GM23338 (cell line): ENCODE measurements at places on chromosomes 7 and 10.

GRCh38 chr7:123752534-123752933 is 3.7 kb upstream of the WASL start:
- no peak for DNase-seq

DNA sequence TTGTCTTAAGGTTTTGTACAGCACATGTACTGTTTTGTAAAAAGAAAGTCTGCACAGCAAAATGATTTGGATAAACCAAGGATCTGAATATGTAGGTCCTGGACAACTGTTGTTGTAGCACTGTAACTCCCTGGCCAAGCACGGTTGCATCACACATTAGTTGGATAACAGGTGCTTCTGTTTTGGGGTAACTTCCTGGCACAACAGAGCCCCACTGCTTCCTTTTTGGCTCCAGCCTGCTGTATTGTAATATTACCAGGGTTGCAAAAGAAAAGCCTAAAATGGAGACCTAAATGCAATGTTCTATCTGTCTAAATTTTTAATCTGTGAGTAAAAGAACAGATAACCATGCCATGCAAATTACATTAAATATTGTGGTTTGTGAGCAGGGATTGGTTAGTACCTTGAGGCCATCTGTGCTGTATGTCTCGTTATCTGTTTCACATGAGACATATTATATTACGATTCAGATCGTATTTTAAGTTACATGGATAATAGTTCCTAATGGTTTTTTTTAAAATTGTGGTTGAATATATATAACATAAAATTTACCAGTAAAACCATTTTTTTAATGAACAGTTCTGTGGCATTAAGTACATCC is 27.5 kb upstream of the WAC start:
- DNase-seq = no peak

- DNase-seq = no peak
These were observed 22.5 kb downstream of the LRRN3 start for GRCh38 chr7:111113263-111114017.

DNA sequence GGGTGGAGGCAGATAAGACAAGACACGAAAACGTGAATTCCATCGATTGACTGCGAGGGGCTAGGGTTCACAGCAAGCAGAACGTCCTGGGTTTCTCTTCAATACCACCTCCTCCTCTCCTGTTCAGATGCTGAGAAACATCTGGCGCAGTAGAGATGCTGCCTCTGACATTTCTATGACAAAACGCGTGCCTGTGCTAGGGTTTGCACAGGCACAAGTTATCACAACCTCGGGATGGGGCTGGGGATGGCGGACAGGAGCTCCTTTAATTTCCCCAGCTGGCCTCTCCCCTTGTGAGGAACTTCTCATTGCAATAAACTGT is 99.8 kb upstream of the SVIL start:
- no peak for DNase-seq

DNA sequence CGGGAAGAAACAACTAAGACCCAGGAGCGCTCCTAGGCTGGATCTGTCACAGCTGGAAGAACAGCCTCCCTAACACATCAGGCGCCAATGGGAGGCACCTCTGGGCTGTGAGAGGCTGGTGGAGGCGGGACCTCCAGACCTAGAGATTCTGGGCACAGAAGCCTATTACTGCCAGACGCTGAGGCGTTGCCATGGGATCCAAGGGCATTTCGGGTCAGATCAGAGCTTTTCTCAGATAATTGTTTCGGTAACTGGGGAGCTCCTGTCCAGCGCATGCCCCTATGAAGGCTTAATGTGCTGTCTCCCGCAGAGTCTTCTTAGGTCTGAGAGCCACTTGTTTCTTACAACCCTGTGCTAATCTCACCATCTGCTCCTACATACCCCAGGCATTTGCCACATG is 339.2 kb downstream of the ZNF716 start:
- DNase-seq = no peak

DNA sequence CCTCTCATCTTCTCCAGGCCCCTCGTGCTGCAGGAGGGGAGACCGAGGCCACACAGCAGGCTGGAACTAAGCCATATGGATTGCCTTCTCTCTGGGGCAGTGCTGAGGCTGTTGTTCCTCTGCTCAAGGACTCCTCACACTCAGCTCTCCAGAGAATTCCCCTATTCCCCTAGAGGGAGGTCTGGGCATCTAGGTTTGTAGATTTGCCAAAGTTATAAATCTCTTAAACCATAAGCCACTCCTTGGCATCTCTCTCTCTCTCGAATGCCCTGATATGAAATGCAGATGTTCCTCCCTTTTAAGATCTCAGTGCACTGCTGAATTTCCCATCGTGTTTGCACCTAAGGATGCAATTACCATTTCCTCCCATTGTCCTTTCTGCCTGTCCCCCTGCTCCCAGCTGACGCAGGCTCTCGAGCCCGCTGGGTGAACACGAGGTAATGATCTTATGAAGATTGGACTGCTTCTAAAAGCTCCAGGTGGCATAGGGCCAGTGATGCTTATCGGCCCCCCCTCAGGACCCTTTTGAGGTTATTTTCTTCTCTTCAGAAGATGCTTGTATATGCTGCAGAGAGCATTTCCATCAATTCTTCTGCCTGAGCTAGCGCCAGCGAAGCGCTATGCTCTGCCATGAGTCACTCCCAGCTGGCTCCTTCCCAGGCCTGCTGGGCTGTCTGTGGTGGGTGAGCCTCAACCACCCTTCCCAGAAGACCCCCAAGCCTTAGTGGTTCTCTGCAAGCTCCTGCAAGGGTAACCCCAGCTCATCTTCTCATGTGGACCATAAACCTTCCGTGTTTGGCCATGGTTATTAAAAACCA is 41.6 kb upstream of the AQP1 start:
- DNase-seq = no peak

DNA sequence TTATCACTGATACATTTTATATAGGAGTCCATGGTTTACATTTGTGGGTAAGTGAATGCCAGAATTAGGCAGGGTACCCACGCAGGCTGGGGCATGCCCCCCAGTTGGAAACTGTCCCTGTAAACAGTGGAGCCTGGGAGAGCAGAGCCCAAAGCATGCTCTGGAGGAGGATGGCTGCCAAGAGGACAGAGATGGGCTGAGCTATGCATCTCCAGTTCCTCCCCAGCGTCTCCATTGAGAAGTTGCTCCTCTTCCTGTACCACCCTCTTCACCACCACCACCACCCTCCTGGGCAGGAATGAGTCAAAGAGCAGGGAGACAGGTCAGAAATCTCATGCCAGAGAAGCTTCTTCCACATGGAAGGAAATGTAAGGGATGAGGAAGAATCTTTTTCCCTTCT is 67.7 kb upstream of the KMT2E start:
- DNase-seq = no peak

DNA sequence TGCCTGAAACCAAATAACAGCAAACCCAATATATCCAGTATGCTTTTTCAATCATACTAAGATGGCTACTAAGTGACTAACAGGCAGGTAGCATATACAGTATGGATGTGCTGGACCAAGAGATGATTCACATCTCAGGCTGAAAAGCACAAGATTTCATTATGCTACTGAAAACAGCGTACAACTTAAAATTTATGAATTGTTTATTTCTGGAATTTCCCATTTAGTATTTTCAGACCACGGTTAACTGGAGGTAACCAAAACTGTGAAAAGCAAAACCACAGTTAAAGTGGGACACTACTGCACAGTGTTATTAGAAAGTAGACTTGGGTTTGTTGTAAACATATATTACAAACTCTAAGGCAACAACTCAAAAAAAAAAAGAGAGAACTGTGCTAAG is 91.5 kb downstream of the KMT2C start:
- DNase-seq = no peak
